ENCODE measurements at places on chromosomes 16 and 17.

- no peaks in the 10 kb centered on the region for H3K27me3 ChIP-seq
- peak overlapping the region; percentile 84 for H3K4me3 ChIP-seq
- H3K27ac ChIP-seq = peak overlapping the region; percentile 89
Measured at GRCh38 chr17:35087731-35088355, 24.3 kb upstream of the RFFL start.

GRCh38 chr16:3534126-3534525 lies 33.3 kb downstream of the CLUAP1 start:
- H3K36me3 ChIP-seq = peaks cover 4% of the 10 kb centered on the region
- DNase-seq = no peak
- H3K27me3 ChIP-seq = no peaks in the 10 kb centered on the region

DNA sequence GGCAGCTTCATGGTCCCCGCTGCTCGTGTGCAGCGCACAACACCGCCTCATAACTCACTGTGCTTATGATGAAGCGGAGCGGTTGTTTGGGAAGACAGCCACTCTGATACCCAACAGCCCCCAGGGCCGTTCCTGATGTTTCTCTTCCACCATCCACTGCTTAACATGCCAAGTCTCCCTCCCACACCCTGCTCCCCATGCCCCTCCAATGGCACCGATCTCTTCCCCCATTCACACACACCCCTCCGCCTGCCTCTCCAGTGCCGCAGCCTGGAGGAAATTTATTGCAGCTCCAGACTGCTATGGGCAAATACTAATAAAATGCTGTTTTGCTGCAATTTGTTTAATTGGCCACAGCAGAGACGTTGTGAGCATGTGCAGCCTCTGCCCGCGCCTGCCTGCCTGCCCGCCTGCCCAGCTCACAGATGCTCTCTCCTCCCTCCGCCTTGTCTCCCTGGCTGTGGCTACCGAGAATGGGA lies 80.3 kb upstream of the LHX1 start:
- H3K36me3 ChIP-seq = no peaks in the 10 kb centered on the region
- no peak overlapping the region for H3K27ac ChIP-seq
- H3K27me3 ChIP-seq = peaks cover 4% of the 10 kb centered on the region

DNA sequence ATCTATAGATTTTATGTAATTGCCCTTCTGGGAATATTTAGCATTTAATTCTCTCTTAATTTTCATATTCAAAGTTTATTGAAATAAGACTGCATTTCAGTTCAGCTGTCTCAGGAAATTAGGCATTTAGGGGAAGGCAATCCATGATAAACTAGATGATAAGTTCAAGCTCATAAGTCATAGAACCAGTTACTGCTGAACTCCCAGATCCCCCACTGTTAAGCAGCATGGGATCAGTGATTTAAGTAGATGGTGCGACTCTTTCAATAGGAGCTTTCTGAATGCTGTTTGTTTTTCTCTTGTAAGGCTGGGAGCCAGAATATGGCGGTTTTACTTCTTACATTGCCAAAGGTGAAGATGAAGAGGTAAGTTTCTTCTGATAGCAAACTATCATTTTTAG lies 23.8 kb downstream of the OGFOD1 start:
- peaks cover 32% of the 10 kb centered on the region for H3K4me1 ChIP-seq
- no peak overlapping the region for H3K4me3 ChIP-seq
- H3K36me3 ChIP-seq = peaks cover 57% of the 10 kb centered on the region
- no peak overlapping the region for H3K27ac ChIP-seq
- DNase-seq = no peak

- no peaks in the 10 kb centered on the region for H3K27me3 ChIP-seq
- no peaks in the 10 kb centered on the region for H3K4me1 ChIP-seq
- H3K36me3 ChIP-seq = peaks cover 19% of the 10 kb centered on the region
- no peak for DNase-seq
- H3K27ac ChIP-seq = no peak overlapping the region
Measured at GRCh38 chr16:1501630-1502029, 8.5 kb downstream of the TELO2 start.

GRCh38 chr16:68417711-68418301 lies 30.5 kb downstream of the SMPD3 start:
- H3K36me3 ChIP-seq = no peaks in the 10 kb centered on the region
- peak; percentile 71 for DNase-seq
